ENCODE measurements at places on chromosomes 13 and 19. TPM values are rescaled to one million over a fixed set of nuclear protein-coding genes. Genes with fewer than 3 reads are reported as not detected.

DNA sequence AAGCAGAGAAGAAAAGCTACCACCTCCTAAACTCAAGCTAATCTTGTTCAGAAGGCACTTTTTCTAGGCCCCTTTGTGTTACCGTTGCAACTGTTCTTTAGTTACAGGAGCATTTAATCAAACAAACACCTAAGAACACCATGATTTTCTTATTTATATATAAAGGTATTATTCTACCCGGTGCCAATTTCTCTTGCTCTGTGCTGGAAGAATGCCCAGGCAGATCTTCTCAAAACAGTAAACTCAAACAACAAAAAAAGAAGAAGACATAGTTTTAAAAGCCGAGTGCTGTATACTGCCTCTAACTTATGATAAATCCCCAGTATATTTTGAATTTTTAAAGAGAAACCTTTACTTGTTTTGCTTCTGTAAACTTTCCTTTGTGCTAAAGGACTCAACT, 20.4 kb downstream of the SLC7A1 start:
- no peak for DNase-seq

DNA sequence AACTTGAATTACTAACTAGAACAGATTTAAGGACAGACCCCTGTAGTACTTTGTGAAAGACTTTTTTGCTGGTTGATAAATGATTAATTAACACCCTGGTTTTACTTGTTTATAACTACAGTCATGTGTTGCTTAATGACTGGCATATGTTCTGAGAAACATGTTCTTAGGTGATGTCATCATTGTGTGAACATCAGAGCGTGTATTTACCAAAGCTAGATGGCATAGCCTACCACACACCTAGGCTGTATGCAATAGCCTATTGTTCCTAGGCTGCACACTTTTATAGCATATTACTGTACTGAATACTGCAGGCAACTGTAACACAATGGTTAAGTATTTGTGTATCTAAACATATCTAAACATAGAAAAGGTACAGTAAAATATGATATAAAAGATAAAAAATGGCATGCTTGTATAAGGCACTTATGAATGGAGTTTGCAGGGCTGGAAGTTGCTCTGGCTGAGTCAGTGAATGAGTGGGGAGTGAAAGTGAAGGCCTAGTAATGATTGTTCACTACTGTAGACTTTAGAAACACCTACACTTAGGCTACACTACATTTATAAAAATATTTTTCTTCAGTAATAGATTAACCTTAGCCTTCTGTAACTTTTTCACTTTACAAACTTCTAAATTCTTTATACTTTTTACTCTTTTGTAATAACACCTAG, 260.3 kb downstream of the KCNRG start:
- no peak for DNase-seq

DNA sequence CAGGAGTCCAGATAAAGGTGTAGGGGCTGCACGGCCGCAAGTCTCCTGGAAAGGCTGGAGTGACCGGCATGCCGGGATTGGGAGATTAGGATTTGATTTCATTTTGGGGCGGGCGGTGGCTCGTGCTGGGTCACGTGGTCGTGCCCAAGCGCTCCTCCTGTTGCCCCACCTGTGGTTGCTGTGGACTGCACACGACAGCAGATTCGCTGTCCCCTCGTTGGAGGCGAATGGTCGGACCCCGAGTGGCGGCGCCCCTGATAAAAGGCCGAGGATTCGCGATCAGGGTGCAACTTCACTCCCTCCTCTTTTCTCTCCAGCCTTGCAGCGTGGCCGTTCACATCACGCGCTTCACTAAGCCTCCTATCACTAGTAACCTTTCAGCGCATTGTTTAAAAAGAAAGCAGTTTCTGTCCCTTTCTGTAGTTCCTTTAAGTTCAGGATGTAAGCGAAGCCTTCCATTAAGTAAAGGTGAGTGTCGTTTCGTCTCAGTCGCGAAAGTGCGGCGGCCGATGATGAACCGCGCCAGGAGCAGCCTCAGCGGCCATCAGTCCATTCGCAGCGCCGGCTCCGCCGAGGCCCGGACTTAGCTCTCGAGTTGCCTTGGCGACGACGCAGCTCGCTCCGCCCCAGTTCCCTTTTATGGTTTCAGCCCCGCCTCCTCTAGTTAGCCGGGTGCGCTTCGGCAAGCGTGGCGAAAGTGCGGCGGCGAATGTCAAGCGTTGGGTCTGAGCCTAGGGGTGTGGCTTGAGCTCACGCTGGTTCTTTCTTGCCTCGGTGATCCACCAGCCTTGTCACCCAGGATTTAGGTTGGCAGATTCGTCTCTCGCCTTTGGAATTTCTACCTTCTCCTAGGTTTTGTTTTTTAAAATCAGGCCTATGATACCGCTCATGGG, 1.7 kb upstream of the PPP1R37 start:
- peak; percentile 97 for DNase-seq

- DNase-seq = no peak
These were observed at the start of gene NR2F6 for GRCh38 chr19:17245535-17245984. TSS of gene NR2F6 (minus strand) at chr19:17245919. CDS start at chr19:17245220, 699 bp downstream.

Gene ANGPTL8
- 0.87 TPM for polyA plus RNA-seq

Gene SLC10A2
- polyA plus RNA-seq = not detected

Gene ZNF560
- 0.09 TPM for polyA plus RNA-seq

Gene ZNF497
- polyA plus RNA-seq = 2.4 TPM

GRCh38 chr13:109331898-109332297, 454.5 kb downstream of the IRS2 start:
- no peak for DNase-seq

Gene ZNF682
- polyA plus RNA-seq = 6.0 TPM

Gene SELENOV
- not detected for polyA plus RNA-seq

Gene GFY
- 0.09 TPM for polyA plus RNA-seq

DNA sequence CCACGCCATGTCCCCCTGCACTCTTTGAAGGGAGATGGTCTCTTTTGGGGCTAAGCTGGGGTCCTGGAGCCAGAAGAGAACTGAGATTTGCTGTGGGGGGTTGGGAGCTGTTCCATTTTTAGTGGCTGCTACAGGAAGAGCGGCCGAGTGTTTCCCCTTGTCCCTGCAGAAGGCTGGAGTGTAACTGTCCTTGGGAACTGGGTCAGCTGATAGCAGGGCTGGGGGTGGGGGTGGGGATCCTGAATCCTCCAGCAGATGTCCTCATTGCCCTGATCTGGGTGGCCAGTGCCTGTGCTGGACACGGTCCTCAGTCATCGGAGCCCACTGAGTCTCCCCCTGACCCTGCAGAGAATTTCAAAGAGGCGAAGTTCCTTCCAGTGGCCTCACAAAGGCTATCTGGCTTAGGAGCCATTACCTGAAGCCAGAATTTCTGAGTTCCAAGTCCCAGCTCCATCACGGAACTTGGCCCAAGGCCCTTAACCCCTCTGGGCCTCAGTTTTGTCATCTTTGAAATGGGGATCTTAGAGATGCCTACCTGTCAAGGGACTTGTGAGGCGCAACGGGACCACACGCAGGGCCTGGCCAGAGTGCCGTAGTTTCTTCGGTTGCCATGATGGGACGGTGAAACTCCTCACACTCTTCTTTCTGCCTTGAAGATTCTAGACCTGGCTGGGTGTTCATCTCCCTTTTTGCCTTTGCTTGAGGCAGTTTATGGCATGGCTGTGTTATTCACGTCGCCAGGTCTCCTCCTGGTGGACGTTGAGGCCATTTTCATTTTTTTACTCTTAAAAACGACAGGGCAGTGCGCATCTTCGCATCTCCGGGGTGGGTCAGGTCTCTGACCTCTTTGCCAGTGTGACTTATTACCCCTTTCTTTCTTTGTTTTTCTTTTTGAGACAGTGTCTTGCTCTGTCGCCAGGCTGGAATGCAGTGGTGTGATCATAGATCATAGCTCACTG, 51.9 kb downstream of the DNM2 start:
- peak; percentile 31 for DNase-seq

- no peak for DNase-seq
These were observed 1.8 kb upstream of the SIGLEC12 start for GRCh38 chr19:51503286-51503817.

Gene FBXO17
- polyA plus RNA-seq = 30.9 TPM

GRCh38 chr13:24097064-24097463, 63.5 kb upstream of the SPATA13 start:
- DNase-seq = no peak

Gene TMEM238
- 0.23 TPM for polyA plus RNA-seq

Gene RNF17
- polyA plus RNA-seq = 0.19 TPM

DNA sequence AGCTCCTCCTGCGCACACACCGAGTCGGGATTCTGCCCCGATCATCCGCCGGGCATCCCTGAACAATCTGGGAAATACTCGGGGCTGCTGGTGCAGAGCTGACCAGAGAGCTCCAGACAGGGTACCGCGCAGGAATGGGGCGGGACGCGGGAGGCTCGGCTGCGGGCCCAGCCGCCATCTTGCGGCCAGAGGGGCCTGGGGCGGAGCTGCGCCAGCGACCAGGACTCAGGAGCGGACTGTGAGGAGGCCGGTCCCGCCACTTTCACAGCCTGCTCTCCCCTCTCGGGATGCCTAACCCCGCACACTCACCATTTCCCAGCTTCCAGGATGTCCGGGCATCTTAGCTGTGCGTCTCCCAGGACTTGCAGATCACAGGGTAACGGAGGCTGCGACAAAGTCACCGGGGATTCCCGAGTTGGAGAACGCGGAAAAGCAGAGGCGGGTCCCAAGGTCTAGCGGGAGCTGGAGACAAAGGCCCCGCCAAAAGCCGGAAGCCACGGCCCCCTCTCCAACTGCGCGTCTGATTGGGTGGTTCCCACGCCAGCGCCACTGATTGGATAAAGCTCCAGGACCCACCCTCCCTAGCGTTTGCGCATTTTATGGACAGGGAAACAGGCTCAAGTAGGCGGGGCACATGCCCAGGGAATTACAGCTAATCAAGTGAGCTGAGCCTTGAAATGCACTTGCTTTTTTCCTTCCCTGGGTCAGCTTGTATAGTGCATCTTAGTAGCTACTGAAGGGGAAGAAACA, 15.8 kb upstream of the ZNF43 start:
- DNase-seq = peak; percentile 91

Gene AMH
- polyA plus RNA-seq = 6.1 TPM

- no peak for DNase-seq
These were observed 43.2 kb upstream of the RANBP3 start for GRCh38 chr19:6020972-6021805.

DNA sequence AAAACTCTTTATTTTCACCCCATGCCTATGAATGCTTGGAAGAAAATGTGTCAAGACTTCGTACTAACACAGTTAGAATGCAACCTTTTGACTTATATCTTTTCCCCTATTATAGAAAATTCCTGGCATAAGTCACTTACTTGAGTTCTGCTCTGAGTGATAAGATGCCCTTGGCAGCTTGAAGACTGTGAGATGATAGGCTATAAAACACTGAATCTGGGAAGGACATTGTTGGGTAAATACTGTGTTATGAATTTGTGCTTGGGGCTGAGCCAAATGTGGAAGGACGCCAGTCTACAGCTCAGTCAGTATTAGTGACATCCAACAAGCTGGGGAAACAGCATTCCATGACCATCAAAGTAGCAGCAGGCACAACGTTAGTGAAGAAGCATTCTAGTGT, 368.0 kb upstream of the SGCG start:
- DNase-seq = no peak

GRCh38 chr13:48233889-48234488, 983 bp downstream of the ITM2B start:
- no peak for DNase-seq

DNA sequence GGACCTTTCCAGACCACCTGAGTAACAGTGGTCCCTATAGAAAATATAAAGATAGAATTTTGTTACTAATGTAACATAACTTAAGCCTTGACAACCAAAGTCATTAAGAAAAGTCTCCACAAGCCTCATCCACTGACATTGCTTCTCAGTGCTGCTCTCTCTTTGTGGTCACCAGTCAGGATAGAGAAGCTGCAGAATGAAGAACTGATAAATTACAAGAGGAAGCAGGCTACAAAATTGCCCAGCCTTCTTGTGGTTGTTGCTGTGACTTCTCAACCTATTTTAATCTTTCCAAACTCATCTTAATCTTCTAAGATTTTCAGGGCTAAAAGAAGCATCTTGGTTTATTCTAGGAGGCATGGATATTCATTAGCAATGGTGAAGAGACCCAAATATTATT, 343.8 kb downstream of the MZT1 start:
- DNase-seq = no peak

- no peak for DNase-seq
These were observed 25.3 kb upstream of the RNASEH2B start for GRCh38 chr13:50884265-50884664.

Gene KL
- 2.5 TPM for polyA plus RNA-seq

- DNase-seq = no peak
These were observed 214.0 kb downstream of the IRS2 start for GRCh38 chr13:109572389-109572788.

Gene CELF5
- polyA plus RNA-seq = 0.15 TPM

- no peak for DNase-seq
These were observed 9.3 kb upstream of the SYT5 start for GRCh38 chr19:55189403-55189835.

DNA sequence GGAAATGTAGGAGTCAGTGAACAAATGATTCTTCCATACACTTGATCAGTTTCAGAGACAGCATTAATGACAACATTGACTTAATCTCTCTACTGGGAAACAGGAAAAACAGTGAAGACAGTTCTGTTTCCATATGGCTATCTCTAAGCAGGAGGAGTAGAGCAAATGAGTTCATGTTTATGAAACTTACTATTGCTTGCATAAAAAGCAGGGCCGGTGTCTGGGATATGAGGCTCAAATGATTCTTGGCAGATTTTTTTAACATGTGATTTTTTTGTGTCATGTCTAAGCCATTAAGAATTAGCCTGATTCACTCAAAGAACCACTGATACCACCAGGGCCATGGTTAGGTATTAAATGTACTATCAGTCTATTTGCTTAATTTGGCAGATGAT, 141.9 kb downstream of the SLC7A1 start:
- DNase-seq = no peak

DNA sequence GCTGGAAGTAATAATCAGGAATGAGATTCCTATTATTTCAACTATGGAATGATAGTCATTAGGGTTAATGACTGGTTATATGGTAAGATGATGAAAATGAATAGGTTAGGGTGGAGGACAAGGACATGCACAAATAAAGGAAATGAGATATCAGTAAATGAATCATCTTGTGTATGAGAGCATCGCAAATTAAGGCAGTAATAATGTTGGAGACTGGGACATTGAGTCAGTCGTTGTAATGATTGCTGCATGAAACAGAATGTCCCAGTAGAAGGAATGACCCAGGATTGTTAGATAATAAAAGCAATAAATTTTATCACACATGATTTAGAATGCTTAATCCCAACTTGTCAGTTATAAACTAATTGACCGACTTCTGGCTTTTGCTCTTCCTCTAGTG, 1733.7 kb upstream of the PCDH20 start:
- DNase-seq = no peak

Gene TIMM44
- polyA plus RNA-seq = 52.7 TPM

DNA sequence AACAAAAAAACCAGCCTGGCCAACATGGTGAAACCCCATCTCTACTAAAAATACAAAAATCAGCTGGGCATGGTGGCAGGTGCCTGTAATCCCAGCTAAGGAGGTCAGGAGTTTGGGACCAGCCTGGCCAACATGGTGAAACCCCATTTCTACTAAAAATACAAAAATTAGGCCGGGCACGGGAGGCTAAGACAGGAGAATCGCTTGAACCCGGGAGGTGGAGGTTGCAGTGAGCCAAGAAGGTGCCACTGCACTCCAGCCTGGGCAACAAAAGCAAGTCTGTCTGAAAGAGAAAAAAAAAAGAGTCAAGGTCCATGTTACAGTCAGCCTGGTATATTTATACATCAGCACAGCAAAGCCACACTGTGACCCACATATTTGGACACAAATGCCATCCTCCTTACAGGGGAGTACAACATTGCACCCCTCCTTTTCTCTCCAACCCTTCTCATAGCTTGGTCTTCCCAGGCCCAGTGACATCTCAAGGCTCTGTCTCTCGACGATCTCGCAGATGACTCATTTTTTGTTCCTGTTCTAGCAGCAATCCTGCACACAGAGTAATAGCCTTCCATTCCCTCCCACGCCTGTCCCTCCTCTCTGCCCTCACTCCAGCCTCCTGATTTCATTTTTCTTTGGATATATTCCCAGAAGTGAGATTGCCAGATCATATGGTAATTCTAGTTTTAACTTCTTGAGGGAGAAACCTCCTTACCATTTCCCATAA, 21.0 kb upstream of the DPP9 start:
- DNase-seq = peak; percentile 70
